ENCODE measurements at places on chromosomes 7 and 10.

DNA sequence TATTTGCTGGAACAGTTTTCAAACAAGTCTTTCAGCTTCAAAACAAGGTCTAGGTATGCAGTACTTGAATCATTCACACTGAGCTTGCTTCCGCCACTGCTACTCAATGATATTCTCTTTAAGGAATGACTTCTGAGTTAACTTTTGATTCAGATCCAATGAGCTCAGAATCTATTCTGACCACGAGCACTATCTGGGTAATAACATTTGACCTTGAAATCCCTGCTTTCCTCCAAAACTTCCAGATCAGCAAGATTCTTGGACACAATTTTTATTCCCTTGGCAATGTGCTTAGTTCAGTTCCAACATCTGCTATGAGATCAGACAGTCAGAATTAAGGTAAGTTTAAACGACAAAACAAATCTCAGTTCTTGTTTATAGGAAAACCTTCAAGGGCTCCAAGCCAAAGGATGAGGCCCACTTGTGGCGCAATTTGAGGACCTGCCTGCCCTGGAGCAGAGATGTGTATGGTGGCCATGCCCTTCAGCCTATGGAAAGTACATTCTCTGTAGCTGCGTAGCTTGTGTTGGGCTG is 87.2 kb downstream of the RNF216 start:
- DNase-seq, result no peak

GRCh38 chr7:80721883-80722615 is 83.6 kb downstream of the CD36 start:
- DNase-seq, result no peak

DNA sequence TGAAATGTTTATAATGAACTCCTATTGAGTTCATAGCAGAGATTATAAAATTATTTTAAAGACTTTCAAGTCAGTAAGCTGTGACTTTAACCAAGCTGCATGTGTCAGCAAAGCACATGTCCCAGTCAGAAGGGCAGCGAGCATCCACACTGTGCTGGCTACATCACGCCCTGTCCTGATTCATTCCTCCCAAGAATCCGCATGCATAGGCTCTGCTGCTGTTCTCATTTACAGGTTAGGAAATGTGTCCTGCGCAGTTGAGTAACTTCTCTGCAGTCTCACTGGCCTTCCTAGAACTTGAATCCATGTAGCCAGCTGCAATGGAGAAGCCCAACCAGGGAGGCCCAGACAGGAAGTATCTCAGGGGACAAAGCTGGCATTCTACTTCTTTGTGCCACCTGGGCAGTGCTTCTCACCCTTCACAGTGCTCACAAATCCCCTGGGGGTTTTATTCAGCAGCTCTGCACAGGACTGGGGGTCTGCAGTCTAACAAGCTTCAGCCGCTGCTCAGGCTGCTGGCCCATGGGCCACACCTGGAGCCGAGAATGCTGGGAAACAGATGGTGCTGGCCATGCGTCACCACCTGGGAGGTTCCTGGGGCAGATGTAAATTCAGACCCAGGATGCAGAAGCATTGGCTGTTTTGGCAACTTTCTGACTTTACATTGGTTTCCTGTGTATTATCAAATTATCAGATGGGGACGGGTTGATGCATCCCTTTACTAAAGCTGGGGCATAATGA is 192.8 kb upstream of the GDF10 start:
- DNase-seq, result no peak

DNA sequence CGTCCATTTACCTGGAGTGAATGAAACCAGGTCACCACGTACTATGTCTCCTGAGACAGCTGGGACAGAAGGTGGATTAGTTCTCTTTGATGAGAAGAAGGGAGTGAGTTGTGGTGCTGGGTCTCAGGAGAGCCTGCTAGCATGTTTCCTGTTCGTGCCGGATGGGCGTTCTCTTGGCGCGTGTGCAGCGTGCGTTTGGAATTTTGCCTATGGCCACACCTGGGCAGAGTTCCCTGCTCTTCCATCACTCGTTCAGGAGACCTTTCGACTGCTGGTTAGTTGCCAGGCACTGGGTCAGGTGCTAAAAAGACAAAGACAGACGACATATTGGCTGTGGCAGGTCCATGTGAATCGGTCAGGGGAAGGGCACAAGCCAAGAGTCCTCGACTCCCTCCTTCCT is 90.3 kb downstream of the TRRAP start:
- no peak for DNase-seq

DNA sequence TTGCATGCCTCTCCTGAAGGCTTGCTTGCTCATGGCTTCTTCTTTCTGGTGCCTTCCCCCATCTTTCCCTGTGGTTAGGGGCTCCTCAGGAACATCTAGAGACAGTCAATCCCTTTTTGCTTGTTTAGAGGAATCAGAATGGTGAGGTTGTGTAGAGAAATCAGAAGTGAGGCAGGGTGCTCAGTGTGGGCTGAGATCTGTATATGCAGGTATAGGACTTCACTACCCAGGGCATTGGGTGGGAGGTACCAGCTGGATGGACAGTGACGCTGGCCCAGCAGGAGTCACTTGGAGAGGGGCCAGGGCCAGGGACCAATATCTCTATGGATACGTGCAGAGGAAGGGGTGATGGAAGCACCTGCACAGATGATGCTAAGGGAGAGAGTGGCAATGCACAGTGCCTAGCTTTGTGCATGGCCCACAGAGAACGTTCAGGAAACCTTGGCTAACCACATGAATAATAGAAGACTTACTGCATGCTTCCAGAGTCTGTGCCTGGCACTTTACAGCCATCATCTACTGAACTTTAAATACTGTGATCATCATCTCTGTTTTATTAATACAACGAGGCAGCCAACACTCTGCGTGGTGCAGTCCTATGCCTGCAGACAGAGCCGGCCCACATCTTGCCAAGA is 255.2 kb downstream of the ABCA13 start:
- DNase-seq, result no peak

DNA sequence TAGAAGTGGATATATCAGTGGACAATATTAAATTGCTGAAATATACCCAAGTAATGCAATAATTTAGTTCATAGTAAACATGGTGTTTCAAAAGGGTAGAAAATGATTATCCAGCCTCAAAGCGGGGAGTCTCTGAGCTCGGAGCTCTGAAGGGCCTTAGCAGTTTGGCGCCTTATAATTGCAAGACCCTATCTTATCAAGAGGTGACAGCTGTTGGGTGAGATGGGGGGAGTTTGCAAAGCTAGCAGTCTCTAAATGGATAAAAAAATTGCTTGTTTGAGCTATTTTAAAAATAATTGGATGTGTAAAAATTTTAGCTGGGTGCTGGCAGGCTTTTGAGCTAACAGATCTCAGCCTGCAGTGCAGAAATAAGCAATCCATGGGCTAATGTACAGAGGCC is 219.2 kb downstream of the CCSER2 start:
- no peak for DNase-seq

DNA sequence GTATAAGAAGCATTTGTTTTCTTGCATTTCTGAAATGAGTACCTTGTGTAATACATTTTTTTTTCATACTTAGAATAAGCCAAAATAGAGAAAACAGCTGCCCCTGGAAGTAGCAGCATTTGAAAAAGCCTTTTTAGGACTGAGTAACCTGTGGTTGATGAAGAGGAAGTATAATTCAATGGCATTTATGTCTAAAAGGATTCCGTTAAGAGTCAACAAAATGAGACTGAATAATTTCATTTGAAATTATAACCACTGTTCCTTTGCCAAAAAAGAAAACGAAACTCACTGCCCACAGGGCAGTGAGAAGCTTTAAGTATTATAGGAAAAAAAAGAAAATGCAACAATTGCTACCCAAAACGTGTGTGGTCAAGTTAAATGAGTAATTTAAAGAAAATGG is 705.6 kb upstream of the PHF14 start:
- no peak for DNase-seq

- DNase-seq, result no peak
Observed at GRCh38 chr10:99685597-99685967, 26.3 kb downstream of the ENTPD7 start.

- DNase-seq, result no peak
Observed at GRCh38 chr10:60819271-60819670, 41.0 kb downstream of the CDK1 start.

DNA sequence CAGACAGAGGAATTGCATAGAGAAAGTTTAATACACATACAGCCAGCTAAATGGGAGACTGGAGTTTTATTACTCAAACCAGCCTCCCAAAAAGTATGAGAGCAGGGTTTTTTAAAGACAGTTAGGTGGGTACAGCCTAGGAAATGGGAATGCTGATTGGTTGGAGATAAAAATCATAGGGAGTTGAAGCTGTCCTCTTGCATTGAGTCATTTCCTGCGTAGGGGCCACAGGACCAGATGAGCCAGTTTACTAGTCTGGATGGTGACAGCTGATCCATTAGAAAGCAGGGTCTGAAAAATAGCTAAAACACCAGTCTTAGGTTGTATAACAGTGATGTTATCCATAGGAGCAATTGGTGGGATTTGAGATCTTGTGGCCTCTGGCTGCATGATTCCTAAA is 76.1 kb upstream of the POM121L12 start:
- no peak for DNase-seq

DNA sequence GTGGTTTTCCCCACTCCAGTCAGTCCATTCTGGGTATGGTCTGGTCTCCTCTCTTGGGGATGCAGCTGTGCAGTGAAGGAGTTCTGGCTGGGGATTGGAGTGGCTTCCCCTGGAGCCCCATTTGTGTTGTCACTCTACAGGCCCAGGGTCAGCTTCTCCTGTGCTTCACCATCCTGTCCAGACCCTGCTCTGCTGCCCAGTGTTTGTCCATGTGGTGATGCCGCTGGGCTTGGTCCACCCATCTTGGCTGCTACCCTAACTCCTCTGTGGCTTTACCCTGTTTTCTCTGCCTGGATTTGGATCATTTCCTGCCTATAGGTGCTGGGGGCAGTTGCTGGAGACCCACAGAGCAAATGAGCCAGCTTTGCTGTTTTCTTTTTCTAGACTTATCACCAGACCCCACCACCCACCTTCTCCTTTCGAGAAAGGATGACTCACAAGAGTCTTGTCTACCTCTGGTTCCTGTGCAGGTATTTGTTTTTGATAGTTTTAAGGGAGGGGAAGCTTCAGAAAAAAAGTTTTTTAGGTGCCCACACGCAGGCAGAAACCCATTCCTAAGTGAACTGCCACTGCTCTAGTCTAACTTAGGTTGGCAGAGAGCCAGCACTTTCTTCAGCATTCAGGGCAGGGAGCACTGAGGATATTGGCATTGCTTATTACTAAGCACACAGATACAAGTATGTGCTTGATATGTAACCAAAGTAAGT is 8.5 kb downstream of the ZDHHC16 start:
- no peak for DNase-seq

DNA sequence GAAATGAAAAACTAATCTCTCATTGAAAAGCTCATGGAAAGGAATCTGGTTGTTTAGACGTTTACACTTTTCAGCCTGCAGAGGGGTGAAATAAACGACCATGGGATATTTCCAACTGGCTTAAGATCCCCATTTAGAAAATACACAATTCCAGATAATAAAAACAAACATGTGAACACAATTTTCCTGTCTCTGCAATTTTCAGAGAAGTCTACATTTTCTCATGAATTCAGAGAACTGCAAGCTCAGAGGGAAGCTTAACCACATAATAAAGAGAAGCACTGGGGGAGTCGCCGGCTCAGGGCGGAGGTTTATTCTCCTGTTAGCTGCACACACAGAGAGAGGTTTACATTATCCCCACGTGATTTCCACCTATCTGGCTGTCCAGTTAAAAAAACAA is 215.2 kb downstream of the FANK1 start:
- DNase-seq, result no peak

GRCh38 chr10:133237588-133238465 is at the start of gene VENTX:
Gene VENTX, plus strand, starts transcription at chr10:133237855. Its CDS starts 60 bp downstream, at chr10:133237915.
- no peak for DNase-seq

DNA sequence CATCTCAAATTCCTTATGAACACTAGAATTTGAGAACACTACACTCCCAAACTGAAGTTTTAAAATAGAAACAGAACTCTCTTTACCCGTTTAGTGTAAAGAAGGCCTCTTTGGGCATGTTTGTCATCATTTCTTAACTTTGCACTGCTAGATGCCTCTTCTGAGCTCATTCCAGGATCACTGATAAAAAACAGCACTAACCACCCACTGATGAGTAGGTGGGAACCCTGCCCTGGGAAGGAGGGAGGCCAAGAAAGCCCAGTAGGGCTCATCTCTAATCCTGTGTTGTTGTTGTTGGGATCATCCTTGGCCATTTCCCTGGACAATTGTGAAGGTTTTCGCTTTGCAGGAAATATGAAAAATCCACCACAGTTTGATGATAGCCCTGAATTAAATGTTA is 68.2 kb downstream of the CUBN start:
- DNase-seq, result no peak

DNA sequence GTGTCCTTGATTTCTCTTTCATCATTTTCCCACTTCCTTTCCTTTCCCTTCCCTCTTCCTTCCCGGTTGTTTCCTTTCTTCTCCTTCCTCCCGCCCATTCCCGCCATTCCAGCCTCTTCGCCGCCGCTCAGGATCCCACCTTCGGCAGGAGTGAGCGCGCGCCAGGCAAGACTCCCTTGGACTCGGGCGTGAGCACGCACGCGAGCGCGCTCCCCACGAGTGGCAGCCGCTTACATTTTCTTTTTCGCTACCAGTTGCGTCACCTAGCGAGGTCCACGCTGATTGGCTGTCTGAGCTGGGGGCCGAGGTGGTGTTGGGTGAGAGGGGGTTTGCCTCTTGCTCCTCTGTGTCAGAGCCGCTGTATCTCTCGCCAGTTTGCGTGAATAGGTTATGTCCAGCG is 11.8 kb downstream of the ZAN start:
- no peak for DNase-seq

GRCh38 chr10:78033637-78034470 is at the start of gene RPS24:
Gene RPS24, plus strand, starts transcription at chr10:78033863. Its CDS starts 39 bp downstream, at chr10:78033902.
- DNase-seq, result peak; percentile 89

DNA sequence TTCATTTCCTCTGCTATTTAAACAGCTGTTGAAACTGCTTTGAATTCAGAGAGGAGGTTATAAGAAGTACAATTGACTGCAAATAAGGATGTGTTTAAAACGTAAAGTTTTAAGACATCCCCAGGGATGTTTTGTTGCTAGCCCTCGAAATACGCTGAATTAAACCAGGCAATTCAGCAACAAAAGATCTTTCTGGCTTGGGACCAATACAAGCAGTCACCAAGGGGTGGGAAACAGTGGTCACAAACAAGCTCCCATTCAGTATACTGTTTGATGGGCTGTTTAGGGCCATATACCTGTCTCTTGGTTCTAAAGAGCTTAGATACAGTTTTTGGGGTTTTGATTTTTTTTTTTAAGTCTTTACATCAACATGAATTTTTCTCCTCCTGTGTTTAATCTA is 446.3 kb upstream of the POT1 start:
- no peak for DNase-seq

GRCh38 chr10:124298891-124299290 is 119.8 kb downstream of the OAT start:
- no peak for DNase-seq

All from stimulated activated CD8-positive, alpha-beta memory T cell treated with anti-CD3 and anti-CD28 coated beads, Interleukin-4, amount 100 ng/mL, for 4 hours (primary cell).